Midbrain (tissue), 1 donor: ENCODE measurements at places on chromosomes 12 and 14.
A peak's percentile ranks its signal among the peaks of the same experiment; 100 is the strongest.

DNA sequence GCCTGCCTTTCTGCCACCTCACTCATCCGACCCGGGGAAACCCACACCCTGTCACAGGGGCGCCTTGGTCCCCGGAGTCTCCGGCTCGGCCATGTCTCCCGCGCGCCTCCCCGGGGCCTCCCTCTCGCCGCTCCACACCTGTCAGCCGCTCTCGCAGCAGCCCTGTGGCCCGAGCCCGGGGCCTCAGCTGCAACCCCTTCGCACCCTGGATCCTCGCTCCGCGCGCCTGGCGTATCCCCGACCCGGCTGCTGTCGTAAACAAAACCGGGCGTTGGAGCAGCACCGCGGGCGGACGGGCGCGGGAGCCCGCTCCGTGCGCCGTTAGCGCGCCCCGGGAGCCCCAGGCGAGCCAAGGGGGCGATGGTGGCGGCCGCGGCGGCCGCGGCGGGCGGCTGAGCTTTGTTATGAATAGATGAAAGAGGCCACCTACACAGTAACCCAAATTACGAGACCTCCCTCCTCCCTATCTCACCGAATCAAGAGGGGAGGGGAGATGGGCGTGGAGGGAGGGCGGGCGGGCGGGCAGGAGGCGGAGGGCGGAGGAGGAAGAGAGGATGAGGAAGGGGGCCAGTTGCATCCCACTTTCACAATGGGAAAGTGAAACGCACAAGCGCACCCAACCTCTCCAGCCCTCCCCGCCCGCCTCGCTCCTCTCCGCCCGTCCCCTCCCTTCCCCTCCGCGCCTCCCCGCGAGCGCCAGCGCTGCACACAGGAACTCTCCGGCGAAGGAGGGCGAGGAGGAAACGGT, at the start of gene PLXNC1:
Gene PLXNC1 (plus strand): TSS at position 587 of the 748 bp plus-strand sequence. CDS start 395 bp downstream, outside the sequence.
- DNase-seq: peak; percentile 40

- no peak for DNase-seq
Observed at GRCh38 chr12:55970775-55971174, 3.1 kb upstream of the RAB5B start.

DNA sequence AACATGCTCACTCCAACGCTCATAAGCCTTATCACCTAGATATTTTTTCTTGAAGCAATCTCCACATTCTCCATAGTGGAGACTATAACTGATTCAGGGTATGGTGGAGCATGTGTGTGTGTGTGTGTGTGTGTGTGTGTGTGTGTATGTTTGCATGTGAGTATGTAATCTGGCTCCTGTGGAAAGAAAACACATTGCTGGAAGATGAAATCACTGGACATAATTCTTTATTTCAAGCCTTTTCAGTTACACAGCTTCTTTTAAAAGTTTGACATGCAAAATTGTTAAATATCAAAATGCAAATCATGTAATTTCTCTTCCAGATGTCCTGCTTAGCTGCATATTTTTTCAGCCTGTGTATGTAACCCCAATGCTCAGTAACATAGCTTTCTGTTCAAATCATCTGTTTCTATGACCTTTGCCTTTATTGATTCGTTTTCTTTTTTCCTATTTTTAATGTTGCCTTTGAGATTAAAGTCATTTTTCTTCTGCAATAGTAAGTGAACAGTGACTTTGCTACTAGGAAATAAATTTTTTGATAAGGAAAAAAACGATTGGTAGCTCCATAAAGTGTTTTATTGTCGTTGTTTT, 80.5 kb upstream of the BTG1 start:
- DNase-seq: no peak

GRCh38 chr12:83197483-83197914, 510.8 kb downstream of the TMTC2 start:
- no peak for DNase-seq

DNA sequence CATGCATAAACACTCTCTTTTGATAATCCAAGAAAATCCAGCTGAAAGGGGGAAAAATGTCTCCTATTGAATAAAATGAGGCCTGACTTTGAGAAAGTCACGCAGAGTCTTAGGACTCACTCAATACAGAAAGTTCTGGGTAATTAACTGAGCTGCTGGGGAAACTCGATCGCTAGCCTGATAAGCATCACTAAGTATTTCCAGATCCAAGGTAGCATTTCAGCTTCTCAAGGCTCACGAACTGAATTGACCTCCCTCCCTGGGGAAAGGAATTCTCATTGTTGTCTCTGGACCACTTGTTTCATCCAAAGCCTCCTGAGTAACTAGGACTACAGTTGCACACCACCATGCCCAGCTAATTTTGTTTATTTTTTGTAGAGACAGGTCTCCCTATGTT, 13.8 kb upstream of the ANAPC5 start:
- DNase-seq: no peak

DNA sequence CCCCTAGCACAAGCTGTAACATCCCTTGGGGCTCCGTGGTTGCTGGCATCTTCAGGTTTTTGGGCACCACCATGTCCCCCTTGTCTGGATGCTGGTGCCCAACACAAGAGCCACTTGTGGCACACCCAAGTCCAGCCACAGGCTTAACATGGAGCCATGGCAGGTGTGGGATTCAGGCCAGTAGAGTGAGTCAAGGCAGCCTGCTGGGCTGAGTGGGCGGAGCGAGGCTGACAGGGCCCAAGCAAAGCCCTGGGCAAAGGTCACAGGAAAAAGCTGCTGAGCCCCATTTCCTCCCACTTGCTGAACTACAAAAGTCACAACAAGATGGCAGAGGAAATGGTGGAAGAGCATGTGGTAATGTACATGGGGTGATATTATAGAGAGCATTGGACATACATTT, 950.7 kb upstream of the FLRT2 start:
- DNase-seq: no peak
